Hepatic stellate cell (primary cell): ENCODE measurements at places on chromosomes 16 and 17.

GRCh38 chr17:12591021-12591735 is 74.5 kb upstream of the MYOCD start:
- DNase-seq: peak; percentile 36

DNA sequence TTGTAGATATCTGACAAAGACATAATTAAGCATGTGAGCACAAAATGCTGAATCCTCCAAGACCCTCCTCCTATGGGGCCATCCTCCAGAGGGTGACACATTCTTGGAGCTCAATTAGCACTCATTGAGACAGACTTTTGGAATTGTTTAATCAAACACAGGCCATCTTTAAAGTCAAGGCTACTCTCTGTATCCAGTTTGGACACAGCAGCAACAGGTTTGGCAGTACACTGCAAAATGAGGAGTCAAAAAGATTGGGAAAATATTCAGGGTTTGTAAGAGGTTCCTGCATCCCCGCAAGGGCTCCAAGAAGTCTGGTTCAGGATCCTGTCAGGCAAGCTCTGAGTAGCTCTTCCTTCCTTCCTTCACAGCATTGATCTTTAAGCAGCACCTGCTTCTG is 1.3 kb downstream of the ITFG1 start:
- no peak for DNase-seq

DNA sequence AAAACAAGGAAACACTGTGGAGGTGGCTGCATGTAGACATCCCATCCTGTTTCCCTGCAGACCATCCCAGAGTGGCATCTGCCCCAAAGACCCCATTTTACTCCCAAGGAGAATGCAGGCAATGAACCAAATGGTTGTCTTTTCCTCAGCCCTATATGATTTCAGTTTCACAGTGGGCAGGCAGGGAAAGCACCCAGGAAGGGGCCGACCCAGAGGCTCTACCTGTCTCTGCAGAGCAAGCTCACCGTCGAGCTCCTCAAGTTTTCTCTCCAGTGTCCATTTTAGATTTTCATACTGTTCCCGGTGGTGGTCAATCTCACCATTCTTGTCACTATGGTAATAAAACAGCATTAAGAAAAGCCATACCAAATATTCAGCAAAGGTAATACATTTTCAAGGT is 14.6 kb downstream of the CCDC57 start:
- no peak for DNase-seq

GRCh38 chr16:51155199-51155607 is 4.1 kb upstream of the SALL1 start:
- DNase-seq: no peak

DNA sequence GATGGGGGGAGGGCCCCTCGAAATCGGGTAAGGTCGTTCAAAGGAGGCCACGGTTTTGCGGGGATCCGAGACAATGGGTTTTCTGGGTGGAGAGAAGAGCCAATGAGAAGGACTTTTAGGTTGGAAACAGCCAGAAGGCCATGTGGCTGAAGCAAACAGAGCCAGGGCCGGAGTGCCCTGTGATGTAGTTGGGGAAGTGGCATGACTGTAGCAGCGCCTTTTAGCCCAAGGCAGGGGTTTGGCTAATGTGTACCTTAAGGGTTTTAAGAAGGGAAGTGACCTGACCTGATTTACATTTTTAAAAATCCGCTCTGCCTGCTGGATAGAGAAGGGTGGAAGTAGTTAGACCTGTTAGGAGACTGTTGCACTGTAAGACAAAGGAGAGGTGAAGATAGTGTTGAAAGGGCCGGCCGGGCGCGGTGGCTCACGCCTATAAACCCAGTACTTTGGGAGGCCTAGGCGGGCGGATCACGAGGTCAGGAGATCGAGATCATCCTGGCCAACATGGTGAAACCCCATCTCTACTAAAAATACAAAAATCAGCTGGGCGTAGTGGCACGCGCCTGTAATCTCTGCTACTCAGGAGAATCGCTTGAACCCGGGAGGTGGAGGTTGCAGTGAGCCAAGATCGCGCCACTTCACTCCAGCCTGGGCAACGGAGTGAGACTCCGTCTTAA is 1.0 kb downstream of the LYRM1 start:
- DNase-seq: no peak

DNA sequence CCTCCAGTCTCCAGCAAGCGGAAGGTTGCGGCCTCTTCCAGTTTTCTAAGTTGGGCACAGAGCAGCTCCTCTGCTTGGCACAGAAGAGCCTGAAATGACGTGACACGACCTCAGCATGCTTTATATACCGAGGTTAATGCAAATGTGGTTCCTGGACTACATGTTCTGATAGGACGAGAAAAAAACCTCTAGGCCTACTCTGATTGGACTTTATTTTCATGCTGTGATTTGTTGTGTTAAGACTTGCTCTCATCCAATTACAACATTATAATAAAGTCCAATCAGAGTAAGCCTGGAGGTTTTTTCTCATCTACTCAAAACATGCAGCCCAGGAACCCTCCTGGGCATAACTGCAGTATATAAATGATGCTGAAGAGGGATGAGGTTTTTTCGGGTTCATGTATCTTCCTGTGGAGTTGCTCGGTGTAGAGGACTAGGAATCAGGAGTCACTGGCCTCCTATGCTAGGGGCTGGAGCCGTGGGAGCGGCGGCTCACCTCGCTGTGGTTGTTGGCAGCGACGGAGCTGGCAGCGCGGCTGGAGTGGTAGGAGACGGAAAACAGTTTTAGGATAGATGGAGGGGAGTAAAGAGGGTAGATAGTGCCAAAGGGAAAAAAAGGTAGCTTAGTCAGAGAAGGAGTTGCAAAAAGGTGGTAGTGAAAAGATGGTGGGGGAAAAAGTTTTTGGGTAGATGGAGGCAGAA is 878.0 kb downstream of the KCNJ18 start:
- DNase-seq: no peak
